ENCODE measurements at places on chromosomes 4 and X. TPM values are rescaled to one million over a fixed set of nuclear protein-coding genes. Genes with fewer than 3 reads are reported as not detected.

The SLC10A4 gene
- 1.2 TPM for total RNA-seq

The SH3D19 gene
- total RNA-seq: 19.8 TPM

DNA sequence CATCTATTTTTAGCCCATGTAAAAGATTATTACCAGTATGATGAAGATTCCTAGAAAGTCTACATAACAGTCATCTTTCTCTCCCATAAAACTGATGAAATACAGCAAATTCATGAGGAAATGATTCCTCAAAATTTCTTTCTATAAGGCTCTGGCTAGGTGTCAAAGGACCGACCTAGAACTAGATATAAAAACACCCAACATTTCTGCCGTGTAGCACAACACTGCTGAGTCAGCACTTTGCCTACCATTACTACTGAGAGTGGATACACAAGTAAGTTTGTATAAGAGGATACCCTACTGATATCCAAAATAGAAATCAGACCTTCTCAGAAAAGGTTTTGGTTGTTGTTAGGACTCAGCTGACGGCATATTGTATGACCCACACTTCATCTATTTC is 24.7 kb downstream of the TMEM47 start:
- no peak for DNase-seq

DNA sequence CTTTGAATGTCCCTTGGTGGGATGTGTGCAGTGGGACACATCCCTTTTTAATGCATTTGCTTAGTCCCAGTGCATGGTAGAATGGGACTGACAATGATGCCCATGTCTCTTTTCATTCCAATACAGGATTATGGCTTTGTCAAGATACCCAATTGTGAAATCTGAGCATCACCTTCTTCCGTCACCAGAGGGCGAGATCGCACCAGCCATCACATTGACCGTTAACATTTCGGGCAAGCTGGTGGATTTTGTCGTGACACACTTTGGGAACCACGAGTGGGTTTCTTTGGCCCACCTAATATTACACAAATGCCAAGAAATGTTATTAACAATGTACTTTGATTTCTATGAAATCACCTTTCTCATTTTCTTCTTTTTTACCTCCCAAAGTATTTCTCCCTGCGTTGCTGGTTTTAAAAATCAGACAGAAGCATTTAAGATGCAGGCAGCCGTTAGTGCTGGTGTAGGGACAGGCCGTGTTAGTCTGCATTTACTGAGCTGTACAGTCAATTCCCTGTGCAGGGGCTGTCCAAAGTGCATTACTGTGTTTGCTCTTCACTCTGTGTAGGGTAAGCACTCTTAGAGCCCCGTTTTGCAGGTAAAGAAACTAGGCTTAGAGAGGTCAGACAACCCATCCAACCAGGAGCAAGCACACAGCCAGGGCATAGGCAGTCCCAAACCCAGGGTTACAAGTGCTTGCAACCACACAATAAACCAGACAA is 46.5 kb downstream of the CWH43 start:
- DNase-seq: no peak

DNA sequence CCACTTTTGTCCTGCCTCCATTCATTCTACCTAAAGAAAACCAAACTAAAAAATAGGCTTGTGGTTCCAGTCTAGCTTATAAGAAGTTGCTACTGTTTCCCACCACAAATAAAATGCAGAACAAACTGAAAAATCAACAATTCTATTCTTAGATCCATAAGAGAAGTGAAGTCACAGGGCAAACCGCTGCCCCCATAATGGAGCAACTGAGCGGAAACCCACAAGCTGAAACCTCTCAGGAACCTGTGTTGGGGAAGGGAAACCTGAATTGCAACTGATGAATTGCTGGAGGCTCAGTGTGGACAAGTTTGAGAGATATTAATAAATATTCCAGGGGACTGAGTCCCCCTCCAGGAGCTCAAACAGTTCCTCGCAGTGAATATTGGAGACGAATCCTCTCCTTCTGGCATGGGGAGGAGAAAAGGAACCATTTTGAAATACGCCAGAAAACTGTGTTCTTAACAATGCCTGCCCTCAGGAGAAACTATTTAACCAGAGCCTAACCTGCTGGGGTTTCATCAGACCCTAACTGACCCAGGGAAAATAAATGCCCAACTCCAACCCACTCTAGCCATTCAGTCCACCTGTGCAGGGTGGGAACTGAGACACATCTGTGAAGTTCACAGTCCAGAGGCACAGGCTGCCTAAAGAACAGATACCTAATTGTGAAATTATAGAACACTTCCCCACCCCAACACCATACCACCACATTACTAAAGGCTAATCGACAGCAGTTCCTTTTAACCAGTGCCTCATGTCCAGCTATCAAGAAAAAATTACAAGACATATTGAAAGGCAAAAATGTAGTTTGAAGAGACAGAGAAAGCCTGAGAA is 22.8 kb upstream of the SH3RF1 start:
- DNase-seq: no peak

DNA sequence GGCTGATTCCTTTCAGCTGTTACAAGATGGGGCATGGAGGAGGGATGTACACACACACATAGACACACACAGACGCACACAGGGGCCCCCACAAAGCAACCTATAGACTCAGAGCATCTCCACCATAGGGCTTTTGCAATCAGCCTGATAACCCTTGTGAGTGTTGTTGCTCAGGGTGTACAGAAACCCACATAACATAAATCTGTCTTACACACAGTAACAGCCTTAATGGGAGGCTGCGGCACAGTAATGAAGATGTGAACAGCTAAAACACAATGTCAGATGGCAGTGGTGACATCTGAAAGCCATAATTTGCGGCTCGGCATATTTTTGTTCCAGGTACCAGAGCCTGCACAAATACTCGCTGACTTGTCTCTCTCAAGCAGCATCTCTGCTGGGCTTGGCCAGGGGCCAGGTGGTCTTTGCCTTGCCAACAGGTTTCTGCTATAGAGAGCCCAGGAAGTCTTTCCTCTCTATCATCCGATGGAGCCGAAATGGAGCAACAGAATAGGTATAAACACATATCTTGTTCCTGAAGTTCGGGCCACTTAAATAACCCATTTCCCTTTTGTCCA is 357.2 kb upstream of the GATB start:
- DNase-seq: no peak

DNA sequence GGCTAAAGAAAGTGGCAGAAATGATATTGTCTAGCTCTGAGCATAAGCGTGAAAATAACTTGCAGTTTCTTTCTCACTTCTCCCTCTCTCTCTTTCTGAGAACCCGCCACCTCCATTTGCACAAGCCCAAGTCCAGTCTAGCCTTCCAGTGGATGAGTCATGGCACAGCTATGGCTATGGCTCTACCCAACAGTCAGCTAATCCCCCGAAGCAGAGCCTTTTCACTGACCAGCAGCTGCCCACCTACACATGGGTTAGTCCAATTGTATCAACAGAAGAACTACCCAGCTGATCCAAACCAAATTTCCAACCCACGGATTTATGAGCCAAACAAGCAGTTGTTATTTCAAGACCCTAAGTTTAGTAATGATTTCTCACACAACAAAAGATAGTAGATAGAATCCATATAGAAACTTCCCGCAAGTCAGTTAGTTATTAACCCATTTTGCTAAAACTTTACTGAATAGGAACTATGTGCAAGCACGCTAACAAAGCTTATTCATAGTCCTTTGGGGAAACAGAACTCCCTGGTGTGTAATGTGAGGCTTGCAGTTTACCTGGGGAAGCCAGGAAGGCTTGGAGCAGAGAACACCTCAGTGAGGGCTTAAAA is 282.3 kb downstream of the INPP4B start:
- no peak for DNase-seq

DNA sequence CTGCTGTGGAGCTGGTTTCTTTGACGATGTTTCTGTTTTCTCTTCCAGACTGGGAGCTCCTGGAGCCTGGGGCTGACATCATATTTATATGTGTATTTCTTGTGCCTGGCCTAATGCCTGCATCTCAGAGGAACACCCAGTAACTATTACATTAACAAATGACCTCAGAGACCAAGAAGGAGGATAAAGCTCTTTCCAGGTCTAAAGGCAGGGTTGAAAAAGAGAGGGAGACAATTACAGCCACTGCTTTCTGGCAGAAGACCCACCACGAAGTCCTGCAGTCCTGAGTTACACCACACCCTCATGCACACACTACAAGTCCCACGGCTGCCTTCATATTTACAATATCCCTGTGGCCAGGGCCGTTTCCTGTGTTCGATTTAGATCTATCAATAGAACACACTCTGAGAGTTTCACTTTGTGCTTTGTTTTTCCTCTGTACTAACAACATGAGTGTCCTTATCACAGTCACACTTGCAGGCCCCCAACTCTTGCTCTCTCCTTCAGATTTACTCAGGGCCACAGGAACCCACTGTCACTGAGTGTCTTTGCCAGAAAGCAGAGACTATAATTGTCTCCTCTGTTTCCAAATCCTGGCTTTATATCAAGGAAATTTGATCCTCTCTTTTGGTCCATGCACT is 535.5 kb downstream of the MID1IP1 start:
- DNase-seq: no peak
